ENCODE measurements at places on chromosomes 1 and 21.

GRCh38 chr1:240766831-240767230, 154.9 kb upstream of the GREM2 start:
- DNase-seq, result no peak

DNA sequence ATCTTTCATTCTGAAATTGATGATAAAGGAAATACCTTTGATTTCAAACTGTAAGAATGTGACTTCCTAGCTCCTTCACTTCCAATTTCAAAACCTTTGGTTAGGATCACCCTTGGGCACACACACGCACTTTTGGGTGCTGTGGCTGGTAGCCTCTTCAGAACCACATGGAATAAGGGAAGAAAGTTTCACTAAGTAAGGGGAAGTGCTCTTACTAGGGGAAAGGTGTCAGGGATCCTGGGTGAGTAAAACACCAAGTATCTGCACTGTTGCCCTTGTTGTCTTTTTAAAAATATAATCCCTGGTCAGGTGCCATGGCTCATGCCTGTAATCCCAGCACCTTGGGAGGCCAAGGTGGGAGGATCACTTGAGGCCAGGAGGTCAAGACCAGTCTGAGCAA, 132.4 kb downstream of the SDCCAG8 start:
- DNase-seq, result no peak

DNA sequence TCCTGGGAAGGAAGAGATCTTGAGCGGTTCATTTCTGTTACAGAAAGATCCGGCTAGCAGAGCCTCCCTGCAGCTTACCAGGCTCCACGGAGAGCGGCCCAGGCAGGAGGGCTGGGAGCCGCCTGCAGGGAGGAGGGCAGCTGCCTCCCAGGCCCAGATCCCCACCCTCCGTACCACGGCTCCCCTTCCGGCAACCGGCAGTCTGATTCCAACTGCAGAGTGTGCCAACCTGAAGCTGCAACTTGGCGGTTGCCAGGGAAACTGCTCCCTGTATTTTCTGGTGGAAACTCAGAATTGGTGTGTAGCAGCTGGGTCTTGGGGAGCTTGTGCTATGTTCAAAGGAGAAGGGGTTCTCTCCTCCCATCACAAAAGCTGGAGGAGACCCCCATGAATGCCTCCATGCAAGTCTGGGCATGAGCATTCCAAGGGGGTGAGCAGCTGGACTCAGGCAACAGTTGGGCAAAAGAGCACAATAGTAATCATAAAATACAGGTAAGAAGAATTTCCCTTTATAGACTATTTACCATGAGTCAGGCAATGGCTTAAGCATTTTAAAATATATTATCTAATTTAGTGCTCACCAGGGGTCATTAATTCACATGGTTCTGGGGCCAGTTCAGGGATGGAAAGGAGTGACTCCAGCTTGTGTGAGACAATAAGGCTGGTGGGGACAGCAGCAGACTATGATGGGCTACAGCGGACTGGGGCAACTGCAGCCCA, 46.1 kb upstream of the KAZN start:
- no peak for DNase-seq

DNA sequence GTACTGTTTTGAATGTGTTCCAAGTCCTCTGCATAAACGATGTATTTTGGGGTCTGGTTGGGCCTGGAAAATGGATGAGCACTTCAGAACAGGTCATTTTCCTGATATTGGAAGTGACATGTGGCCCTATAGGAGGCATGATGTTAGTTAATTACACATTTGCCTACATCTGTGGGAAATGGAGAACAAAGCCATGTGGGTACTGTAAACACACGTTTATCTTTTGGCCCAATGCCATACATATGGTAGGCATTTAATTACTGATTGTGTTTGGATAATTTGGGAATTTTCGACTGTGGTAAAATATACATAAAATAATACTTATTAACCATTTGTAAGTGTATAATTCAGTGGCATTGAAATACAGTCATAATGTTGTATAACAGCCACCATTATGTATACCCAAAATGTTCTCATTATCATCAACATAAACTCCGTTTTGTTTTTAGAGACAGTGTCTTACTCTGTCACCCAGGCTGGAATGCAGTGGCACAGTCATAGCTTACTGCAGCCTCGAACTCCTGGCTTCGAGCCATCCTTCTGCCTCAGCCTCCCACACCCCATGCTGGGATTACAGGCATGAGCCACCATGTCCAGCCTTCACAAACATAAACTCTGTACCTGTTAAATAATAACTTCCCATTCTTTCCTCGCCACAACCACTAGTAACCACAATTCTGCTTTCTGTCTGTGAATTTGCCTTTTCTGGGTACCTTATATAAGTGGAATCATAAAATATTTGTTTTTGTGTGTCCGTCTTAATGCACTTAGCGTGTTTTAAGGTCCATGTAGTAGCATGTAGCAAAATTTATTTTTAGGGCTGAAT, 11.9 kb upstream of the RNPEP start:
- no peak for DNase-seq

DNA sequence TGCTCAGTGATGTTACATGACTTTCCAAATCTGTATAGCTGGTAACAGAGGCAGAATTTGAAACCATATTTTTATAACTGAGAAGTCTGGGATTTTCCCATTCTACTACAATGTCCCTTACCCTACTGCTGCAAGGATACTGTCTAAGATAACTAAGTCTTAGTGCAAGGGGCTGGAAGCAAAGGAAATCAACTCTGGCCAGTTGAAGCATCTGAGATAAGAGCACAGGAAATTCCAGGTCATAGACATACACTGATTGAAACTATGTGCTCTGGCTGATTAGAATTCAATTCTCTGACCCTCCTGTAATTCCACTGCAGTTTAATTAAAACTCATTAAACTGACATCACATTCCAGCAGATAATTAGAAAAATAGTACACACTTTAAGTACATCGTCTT, 267.7 kb upstream of the C1orf87 start:
- DNase-seq, result no peak
